Keratinocyte (primary cell): ENCODE measurements at places on chromosomes 6 and 20.
A peak's percentile ranks its signal among the peaks of the same experiment; 100 is the strongest.

GRCh38 chr6:170522565-170523183 is 30.4 kb downstream of the PSMB1 start:
- no peak overlapping the region for H3K27ac ChIP-seq
- no peaks in the 10 kb centered on the region for H3K27me3 ChIP-seq
- no peak overlapping the region for H3K4me3 ChIP-seq
- H3K4me1 ChIP-seq = no peaks in the 10 kb centered on the region

DNA sequence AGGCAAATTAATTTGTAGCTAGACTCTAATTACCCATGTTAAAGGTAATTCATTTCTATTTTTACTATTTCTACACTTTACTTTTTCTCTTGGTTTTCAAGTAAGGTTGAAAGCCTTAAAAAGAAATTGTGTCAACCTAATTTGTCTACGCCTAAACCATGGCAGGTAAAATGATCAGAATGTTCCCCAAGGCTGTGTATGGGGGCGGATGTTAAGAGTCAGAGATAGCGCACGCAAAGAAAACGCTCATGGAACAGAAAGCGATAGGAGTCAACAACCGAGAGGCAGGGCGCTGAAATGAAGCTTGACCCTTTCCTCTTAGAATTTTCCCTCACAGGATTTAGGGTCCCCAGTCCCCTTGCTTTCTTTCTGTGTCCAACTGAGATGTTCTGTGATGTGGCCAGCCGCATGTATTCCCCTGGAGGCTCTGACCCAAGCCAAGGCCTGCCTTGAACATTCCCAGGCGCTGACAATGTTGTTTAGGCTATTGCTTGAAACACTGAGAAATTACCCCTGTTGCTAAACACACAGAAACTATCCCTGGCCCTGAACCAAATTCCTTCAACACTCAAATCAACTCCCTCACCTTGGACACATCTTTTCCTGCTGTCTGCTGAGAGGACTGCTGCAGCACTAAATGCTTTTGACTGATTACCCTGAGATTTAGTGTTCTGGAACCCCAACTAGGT is 10.9 kb downstream of the PSMB1 start:
- H3K27ac ChIP-seq = no peak overlapping the region
- DNase-seq = no peak
- H3K4me3 ChIP-seq = no peak overlapping the region
- H3K27me3 ChIP-seq = no peaks in the 10 kb centered on the region

DNA sequence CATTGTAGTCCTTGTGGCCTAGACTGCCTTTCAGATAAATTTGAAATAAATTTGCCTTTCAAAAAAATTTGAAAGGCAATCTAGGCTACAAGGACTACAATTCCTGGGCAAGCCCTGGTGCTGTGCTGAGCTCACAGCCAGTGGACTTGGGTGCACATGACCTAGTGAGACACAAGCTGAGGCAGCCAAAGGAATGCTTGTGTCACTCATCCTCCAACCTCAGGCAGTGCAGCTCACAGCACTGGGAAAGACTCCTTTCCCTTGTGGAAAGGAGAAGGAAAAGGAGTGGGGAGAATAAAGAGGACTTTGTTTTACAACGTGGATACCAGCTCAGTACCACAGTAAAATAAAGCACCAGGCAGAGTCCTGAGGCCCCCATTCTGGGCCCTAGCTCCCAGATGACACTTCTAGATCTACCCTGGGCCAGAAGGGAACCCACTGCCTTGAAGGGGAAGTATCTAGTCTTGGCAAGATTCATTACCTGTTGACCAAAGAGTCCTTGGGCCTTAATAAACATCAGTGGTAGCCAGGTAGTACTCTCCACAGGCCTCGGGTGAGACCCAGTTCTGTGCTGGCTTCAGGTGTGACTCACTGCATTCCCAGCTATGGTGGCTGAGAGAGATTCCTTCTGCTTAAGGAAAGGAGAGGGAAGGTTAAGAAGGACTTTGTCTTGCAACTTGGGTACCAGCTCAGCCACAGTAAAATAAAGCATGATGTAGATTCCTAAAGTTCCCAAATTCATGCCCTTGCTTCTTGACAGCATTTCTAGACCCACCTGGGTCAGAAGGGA is 659.7 kb upstream of the FLRT3 start:
- peak overlapping the region; percentile 19 for H3K27ac ChIP-seq
- H3K27me3 ChIP-seq = no peaks in the 10 kb centered on the region
- peaks cover 13% of the 10 kb centered on the region for H3K4me1 ChIP-seq
- DNase-seq = peak; percentile 25
- H3K36me3 ChIP-seq = no peaks in the 10 kb centered on the region

DNA sequence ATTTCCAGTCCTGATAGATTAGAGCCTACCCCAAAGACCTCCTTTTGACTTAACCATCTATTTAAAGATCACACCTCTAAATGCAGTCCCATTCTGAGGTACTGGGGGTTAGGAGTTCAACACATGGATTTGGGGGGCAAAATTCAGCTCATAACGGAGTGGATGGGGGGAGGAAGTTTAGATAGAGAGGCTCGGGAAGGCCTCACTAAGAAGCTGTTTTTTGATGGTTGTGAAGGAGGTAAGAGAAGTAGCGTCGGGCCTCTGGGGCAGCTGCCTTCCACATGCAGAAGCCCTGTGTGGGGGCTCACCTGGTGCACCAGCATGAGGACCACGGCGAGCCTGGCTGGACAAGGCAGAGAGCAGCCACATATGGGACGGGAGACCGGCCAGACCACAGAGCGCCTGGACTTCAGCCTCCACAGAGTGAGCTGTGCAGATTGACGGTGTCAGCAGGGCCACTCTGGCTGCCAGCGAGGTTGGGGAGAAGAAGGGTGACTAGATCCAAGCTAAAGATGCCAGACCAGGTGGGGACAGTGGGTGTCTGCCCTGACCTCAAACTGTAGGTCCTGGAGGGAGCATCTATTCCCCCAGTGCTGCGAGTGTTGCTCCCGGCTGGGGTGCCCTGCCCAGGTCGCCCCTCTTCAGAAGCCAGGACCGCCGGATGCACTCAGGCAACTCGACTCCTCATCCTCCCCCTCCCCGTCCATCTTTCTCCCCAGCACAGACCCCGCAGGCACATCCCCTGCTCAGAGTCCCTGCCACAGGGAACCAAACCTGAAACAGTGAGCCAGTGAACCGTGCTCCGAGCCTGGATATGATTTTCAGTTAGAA is 5.1 kb upstream of the SYNJ2 start:
- H3K36me3 ChIP-seq = no peaks in the 10 kb centered on the region
- peaks cover 3% of the 10 kb centered on the region for H3K4me1 ChIP-seq
- H3K4me3 ChIP-seq = no peak overlapping the region

DNA sequence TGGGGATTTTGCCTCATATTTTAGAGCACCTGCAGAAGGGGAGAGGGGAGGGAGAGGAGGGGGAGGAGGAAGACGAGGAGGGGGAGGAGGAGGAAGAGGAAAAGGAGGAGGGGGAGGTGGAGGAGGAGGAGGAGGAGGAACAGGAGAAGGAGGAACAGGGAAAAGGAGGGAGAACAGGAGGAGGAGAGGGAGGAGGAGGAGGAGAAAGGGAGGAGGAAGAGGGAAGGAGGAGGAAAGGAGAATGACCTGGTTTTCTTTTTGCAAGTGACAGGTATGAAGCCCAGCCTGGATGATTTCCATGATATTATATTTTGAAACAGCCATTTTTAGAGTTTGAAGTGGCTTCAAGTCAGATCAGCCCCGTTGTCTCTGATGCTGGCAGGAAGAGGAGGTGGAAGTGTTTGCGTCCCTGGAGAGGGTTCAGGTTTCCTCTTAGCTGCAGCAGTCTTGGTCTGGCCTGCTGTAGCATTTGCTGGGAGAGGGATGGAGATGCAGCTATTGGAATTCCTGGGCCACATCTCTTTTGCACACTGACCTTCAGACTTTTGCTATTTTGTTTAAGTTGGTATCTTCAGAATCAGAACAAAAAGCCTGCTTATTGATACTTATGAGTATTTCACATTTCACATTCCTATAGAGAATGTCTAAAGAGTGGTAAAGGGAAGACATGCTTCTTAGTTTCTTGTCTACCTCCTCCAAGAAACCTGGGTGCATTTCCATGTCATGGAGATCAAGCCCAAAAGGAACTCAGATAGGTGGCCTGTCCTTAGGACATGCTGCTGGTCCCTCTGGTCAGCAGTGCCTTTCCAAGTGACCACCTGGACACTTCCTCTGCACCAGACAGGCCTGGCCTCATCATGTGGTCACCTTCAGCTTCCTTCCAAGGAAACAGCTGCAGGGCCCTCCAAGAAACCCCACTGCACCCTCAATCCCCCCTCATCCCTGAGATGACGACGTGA is 54.3 kb upstream of the IYD start:
- no peaks in the 10 kb centered on the region for H3K4me1 ChIP-seq
- no peak overlapping the region for H3K4me3 ChIP-seq
- DNase-seq = no peak
